Gastroesophageal sphincter (tissue), 4 donors: ENCODE measurements at places on chromosomes 3 and 15. TPM values are rescaled to one million over a fixed set of nuclear protein-coding genes. Genes with fewer than 3 reads are reported as not detected.

Gene AMOTL2
- 195 TPM for total RNA-seq

DNA sequence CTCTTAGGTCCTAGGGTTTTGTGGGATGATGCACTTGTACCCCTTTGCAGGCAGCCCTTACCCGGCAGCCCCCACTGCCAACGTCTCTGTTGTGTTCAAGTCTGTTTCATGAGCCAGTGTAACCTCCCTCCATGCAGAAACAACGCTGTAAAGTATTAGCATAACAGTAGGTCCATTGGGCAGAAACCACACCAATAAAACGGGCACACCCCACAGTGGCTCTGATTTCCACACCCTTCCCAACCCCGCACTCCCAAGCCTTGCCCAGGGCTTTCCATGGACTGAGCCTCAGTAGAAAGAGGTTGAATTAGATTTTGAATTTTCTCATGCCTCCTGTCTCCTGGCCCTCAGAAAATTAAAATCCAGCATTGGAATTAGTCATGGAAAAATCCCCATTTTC is 124.5 kb downstream of the CACNA1D start:
- no peaks in the 10 kb centered on the region for H3K36me3 ChIP-seq
- no peaks in the 10 kb centered on the region for H3K27me3 ChIP-seq
- H3K4me1 ChIP-seq, result no peaks in the 10 kb centered on the region
- no peak overlapping the region for H3K4me3 ChIP-seq
- no peak overlapping the region for H3K27ac ChIP-seq
- no peak for ATAC-seq

Gene EFCC1
- total RNA-seq, result 4.8 TPM

GRCh38 chr3:110811050-110811449 is 260.6 kb upstream of the NECTIN3 start:
- no peaks in the 10 kb centered on the region for H3K4me1 ChIP-seq
- H3K27me3 ChIP-seq, result no peaks in the 10 kb centered on the region
- no peaks in the 10 kb centered on the region for H3K36me3 ChIP-seq
- H3K27ac ChIP-seq, result no peak overlapping the region
- H3K4me3 ChIP-seq, result no peak overlapping the region

DNA sequence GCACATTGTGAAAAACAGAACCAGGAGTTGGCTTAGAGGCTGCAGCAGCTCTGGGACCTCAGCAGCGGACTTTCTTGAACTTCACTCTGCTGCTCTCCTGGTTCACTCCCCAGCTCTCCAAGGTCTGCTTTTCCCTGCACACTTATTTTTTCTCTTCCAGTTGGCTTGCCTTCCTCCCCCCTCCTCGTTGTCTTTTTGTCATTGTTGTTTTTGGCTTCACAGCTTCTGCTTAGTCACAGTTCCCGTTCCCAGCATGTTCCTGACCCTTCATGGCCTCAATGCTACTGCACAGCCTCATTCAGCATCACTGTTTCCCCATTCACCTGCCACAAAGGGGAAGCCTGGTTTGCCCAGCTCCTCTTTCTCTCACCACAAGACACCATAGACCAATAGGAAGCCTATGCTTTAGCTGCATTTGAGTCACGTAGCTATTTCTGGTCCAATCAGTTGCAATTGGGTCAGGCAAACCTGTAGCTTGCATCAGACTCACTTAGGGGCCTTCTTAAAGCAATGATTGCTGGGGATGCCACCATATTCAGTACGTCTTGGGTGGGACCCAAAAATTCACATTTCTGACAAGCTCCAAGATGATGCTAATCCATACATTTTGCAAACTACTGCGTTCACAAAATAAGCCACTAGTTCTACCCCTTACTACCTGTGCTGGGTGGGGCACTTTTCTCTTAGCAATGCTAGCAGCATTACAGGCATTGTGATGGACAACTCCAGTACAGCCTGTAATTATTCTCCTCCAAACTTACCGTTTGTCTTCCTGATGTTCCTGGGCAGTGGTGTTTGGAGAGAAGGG is 7.8 kb upstream of the SUMF1 start:
- peak; percentile 83 for ATAC-seq
- peak overlapping the region; percentile 35 for H3K27ac ChIP-seq
- no peak overlapping the region for H3K4me3 ChIP-seq
- H3K36me3 ChIP-seq, result no peaks in the 10 kb centered on the region
- peaks cover 5% of the 10 kb centered on the region for H3K27me3 ChIP-seq

Gene UBE2E2
- total RNA-seq, result 114 TPM

- H3K27me3 ChIP-seq, result no peaks in the 10 kb centered on the region
- H3K4me1 ChIP-seq, result peaks cover 7% of the 10 kb centered on the region
- no peak overlapping the region for H3K27ac ChIP-seq
- H3K4me3 ChIP-seq, result no peak overlapping the region
- ATAC-seq, result peak; percentile 41
Observed at GRCh38 chr15:29835301-29835700, 13.0 kb upstream of the TJP1 start.

- peak; percentile 97 for ATAC-seq
- no peak overlapping the region for H3K4me3 ChIP-seq
- H3K27me3 ChIP-seq, result no peaks in the 10 kb centered on the region
- no peaks in the 10 kb centered on the region for H3K36me3 ChIP-seq
- peaks cover 5% of the 10 kb centered on the region for H3K4me1 ChIP-seq
Observed at GRCh38 chr3:100954990-100955389, 38.2 kb downstream of the ABI3BP start.

- ATAC-seq, result no peak
- H3K27ac ChIP-seq, result no peak overlapping the region
- no peaks in the 10 kb centered on the region for H3K27me3 ChIP-seq
- H3K36me3 ChIP-seq, result no peaks in the 10 kb centered on the region
Observed at GRCh38 chr3:150605998-150606641, 3.0 kb downstream of the SELENOT start.

- H3K4me3 ChIP-seq, result no peak overlapping the region
- no peak for ATAC-seq
- no peaks in the 10 kb centered on the region for H3K36me3 ChIP-seq
- H3K27ac ChIP-seq, result no peak overlapping the region
- peaks cover 4% of the 10 kb centered on the region for H3K4me1 ChIP-seq
Observed at GRCh38 chr3:8460050-8460708, 41.4 kb upstream of the LMCD1 start.
